ENCODE measurements at places on chromosomes 13 and 19.

DNA sequence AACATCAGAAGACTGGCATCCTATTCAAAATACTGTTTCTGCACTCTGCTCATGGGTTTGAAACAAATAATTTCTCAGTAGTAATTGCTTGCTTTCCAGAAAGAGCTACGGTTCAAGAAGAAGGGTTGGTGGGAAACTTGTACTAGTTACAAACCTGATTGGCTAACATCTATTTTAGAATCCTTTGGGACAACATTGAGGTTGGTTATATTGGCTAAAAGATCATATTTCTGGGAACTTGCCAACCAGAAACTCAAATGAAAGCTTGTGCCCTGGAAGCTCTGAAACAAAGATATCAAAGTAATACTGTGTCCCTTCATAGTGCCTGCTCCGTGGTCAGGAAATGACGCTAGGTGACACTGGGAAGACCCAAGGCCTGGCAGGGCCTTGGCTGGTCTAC, 141.7 kb downstream of the LACC1 start:
- no peak for DNase-seq

GRCh38 chr19:30393046-30393445, 20.9 kb downstream of the ZNF536 start:
- no peak for DNase-seq

GRCh38 chr19:34327851-34328250, 37.1 kb upstream of the GPI start:
- no peak for DNase-seq

DNA sequence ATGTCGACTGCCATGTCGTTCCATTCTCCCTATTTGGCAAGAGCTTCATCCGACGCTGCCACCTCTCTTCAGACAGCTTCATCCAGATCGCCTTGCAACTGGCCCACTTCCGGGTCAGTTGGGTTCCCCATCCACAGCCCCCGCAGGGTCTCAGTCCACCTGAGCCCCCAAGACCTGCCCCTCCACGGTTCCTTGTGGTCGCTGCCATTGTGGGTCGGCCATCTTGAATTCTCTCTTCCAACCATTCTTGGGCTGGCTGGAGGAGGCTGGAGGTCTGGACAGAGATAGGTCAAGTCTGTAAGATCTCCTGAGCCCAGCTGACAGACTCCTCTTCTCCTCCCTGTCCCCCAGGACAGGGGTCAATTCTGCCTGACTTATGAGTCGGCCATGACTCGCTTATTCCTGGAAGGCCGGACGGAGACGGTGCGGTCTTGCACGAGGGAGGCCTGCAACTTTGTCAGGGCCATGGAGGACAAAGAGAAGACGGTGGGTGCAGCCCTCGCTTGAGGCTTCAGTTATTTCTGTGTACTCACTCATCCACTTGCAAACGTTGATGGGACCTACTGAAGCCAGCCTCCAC, 19.5 kb downstream of the CPT1C start:
- no peak for DNase-seq

DNA sequence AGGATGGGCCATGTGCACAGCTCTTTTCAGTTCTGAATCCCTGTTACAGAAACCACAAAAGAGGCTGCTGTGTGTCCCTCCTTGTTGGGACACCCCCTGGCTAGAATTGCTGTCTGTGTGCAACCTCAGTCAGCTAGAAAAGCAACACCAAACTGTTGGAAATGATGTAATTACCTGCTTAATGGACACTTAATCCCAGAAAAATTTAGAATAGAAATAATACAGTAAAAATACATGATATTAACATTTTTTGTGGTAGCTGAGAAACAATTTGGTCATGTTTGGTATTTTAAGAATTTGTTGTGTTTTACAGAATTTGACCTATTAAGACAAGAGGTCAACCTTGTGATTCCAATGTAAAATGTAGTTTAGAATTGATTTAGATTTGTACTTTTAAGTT, 46.8 kb downstream of the FAM124A start:
- no peak for DNase-seq

- peak; percentile 77 for DNase-seq
Observed at GRCh38 chr19:13095934-13096927, 6.4 kb downstream of the LYL1 start.

DNA sequence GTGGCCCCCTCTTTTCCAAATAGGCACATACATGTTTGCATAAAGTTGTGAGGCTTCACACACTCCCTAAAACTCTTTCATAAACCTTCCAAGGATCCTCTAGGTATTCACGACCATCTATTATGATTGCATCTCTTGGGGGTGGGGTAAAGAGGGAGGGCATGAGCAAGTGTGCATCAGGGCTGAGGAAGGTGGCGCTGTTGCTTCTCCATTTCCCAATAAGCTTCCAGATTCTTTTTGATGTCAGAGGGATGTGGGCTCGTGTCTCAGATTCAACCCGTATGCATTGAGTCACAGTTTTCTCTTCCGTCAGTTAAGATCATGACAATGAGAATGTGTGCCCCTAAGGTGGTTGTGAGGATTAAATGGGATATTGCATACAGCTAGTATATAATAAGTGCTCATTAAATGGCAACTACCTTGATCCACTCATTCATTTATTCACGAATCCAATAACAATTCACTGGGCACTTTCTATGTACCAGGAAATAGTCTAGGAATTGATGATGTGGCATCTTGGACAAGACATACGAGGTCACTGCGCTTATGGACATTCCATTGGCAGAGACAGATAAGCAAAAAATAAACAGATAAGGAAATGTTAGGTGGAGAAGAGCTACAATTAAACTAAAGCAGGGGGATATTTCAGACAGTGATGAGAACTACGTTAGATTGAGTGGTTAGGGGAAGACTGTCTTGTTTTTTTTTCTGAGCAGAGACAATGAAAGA, 10.3 kb downstream of the CYP2B6 start:
- peak; percentile 7 for DNase-seq

- DNase-seq: no peak
Observed at GRCh38 chr19:1156305-1156801, 17.7 kb downstream of the SBNO2 start.

GRCh38 chr13:24172071-24172470, 11.6 kb downstream of the SPATA13 start:
- no peak for DNase-seq

GRCh38 chr13:113407531-113408393, 43.8 kb upstream of the GRTP1 start:
- DNase-seq: no peak

Data from KBM-7 (cell line).